A673 (cell line): ENCODE measurements at places on chromosomes 2 and 18.

DNA sequence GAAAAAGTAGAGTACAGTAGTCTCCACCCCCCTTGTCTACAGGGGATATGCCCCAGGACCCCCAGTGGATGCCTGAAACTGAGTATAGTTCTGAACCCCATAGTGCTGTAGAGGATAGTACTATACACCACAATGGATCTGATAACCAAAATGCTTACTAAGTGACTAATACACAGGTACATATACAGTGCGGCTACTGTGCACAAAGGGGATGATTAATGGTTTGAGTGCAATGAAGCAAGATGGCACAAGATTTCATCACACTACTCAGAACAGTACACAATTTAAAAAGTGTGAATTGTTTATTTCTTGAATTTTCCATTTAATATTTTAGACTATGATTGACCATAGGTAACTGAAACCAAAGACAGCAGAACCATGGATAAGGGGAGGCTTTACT lies 446.9 kb upstream of the NRP2 start:
- DNase-seq = no peak

DNA sequence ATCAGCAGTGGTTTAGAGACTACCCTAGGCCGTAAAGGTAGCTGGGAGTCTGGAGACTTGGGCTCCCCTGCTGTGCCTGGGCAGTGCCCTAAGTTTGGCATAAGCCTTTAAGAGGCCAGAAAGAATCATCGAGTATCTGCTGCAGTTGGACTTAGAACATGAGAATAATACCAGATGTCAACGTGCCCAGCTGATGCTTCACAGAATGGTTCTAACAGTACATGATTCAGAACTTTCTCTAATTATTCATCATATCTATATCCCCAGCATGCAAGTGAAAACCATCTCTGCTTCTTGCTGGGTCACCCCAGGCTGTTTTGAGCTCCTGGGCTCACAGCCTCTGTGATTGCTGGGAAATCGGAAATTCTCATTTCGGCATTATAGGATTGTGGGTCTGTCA lies 118.1 kb downstream of the NCK2 start:
- no peak for DNase-seq

GRCh38 chr2:119276864-119277263 lies 53.2 kb downstream of the STEAP3 start:
- no peak for DNase-seq

DNA sequence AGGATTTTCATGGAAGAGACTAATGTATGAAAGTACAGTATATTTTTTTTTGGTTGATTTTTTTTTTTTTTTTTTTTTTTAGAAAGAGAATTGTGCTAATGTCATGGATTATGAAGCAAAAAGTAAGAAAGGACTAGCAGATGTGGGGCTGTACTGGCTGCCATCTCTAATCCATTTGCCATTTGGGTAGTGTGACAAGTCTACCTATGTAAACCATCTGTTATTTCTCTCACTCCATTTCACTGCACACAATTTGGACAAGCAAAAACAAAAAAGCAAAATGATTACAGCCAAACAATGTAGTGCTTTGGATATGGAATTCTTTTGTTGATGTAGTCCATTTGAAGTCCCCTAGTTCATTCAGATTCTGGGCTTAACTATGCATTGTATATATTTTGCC lies 1355.4 kb downstream of the LRP1B start:
- no peak for DNase-seq

GRCh38 chr18:78595924-78596573 lies 383.6 kb upstream of the SALL3 start:
- no peak for DNase-seq

GRCh38 chr2:223760838-223761502 lies 76.4 kb downstream of the AP1S3 start:
- no peak for DNase-seq

DNA sequence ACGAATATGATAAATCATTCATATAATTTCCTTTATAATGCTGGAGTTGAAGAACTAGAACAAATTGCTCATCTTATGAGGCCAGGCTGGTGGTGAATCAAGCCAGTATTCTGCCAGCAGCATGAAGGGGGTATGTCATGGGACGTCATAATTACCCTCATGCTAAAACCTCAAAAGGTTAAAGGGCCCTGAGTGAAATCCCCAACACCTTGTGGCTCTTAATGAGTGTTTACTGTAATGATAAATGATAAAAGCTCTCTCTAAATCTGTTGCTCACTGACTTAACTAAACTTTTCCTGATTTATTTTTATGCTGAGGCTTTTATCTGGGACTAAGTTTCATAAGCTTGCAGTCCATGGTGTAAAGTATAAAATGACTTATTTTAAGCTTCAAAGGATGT lies 18.3 kb upstream of the NEDD4L start:
- DNase-seq = no peak

DNA sequence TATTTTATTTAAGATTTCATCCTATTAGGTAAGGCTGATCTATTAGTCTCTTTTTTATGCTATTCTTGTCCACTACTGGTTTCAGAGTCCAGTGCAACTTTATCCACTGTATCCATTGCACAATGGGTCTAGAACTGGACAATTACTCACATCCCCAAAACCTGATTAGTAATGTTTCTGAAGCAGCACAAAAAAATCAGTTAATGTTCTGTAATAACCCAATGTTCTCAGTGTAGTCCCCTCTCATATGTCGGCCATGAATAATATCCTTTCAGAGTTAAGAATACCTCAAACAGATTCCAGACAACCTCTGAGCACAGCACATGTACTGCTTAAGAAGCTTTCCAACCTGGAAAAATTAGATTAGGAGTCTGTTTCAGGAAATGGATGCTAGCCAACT lies 29.7 kb downstream of the MGAT4A start:
- no peak for DNase-seq

- DNase-seq = no peak
Measured at GRCh38 chr2:238203973-238204683, 633 bp upstream of the ILKAP start.

- DNase-seq = peak; percentile 25
Measured at GRCh38 chr2:20617892-20618467, 32.9 kb downstream of the HS1BP3 start.

DNA sequence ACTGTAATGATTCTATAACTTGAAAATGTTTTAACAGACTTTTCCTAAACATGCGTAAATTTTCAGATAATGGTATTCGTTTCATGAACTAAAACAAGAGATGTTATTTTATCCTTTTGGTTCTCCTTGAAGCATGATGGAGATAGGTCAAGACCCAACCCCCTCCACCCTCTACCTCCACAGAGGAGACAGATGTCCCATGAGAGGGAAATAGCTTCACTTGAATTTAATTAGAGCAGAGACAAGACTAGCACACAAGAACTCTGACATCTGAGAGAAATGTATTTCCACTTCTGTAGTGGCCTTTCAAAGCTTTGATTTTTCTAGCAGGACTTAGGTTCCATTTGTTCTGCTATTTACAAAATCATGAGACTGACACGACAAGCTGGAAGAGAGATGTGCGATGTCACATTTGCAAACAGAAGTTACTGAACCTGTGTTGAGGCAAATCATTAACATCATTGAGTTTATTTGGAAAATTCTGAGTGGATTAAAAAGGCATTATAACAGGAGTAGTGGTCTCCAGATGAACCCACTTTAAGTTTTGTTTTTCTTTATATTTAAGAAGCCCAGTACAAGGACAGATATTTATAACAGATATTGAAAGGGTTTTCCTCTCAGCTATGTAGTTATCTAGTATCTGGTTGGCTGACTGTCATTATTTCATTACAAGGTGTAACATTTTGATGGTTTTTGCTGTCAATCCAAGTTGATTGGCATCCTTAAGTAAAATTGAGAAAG lies 276.2 kb downstream of the ASXL3 start:
- no peak for DNase-seq

- no peak for DNase-seq
Measured at GRCh38 chr18:75875559-75875958, 448.1 kb upstream of the SMIM21 start.

DNA sequence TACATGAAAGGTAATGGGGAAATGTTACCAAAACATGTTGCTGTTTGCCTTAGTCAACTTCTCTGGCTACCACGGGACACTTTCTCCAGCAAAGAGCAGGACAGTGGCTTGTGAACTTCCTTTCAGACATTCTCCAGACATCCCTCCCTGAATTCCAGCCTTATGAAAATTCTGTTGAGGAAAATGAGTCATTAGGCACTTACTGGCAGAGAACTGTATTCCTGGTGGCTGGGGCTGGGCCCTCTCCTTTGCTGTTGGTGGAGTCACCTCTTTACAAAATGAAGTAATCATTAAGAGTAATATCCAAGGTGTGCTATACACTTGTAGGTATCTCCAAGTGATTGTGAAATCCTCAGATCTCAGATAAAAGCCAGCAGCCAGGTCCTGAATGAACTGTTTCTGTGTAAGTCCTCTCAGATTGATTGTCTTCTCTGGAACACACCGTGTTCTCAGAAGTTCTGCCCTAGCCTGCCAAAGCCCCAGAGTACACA lies 1.3 kb upstream of the FAP start:
- no peak for DNase-seq

DNA sequence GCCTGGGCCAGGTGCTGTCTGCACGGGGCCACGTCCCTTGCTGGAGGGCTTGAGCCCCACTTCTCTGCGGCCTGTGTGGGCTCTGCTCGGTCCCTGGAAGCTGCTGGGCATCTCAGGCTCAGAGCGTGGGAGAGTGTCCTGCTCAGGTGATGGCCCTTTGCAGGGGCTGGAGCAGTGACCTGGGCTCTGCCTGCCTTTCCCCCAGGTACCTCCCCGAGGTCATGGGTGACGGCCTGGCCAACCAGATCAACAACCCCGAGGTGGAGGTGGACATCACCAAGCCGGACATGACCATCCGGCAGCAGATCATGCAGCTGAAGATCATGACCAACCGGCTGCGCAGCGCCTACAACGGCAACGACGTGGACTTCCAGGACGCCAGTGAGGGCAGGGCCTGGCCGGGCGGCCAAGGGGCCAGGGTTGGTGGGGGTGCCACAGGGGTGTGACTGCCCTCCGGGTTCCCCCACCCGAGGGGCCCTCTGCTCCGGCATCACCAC lies 29.9 kb downstream of the GPC1 start:
- DNase-seq = no peak

GRCh38 chr2:501130-501529 lies 176.1 kb downstream of the TMEM18 start:
- DNase-seq = peak; percentile 4

- DNase-seq = no peak
Measured at GRCh38 chr2:6474161-6475140, 391.3 kb downstream of the CMPK2 start.

DNA sequence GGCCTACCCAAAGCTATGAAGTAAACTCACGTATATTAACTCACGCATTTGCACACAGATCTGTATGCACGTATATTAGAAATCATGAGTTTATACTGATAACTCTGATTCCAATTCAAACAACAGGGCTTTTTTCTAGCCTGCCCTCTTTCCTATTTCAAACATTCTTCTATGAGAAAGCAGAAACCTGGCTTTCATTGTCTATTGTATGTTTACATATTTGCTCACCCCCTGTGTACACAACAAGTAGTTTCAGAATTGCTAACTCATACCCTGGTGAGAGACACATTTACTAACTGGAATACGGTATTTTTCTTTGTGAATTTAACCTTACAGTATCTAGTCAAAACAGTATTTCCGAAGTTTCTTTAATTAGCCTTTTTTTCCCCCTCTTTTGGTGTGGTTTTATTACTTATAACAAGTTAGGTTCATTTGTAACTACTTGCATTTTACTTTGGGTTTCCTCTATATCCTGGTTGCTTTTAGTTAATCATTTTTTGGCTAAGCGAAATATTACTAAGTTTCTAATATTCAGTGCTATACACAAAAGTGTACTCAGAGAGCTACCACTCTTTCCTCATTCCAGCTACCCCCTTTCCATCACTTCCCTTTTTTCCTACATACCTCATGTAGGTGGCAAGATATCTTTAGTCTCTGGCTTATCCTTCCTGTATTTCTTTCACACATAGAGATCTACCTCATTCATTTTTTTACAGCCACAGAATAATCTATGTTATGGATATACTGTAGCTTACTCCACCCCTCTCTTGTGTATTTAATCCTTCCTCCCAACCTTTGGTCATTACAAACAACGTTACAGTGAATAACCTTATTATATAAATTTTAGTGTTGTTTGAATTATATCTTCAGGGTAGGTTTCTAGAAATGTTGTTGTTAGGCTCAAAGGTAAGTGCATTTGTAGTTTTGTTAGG lies 112.7 kb upstream of the BCL2L11 start:
- no peak for DNase-seq

DNA sequence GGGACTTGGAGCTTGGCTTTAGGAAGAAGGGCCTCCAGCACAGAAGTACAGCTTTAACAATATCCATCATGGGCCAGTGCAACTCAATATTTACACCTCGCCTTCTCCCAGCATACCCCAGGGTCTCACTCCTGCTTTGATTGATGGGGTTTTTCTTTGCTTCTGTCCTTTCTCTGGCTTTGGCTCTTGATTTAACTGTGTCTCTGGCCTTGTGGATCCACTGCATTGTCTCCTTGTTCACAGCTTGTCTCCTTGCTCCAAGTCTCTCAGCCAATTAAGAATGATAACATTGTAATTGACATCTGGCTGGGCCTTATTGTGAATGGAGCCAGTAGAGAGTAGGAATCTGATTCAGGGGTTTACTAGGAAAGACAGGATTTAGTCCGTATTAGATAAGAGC lies 1019.5 kb downstream of the TMEM182 start:
- DNase-seq = no peak

GRCh38 chr2:49032126-49032525 lies 122.2 kb downstream of the FSHR start:
- DNase-seq = no peak

GRCh38 chr2:169714699-169715098 lies 18.9 kb upstream of the KLHL23 start:
- DNase-seq = no peak

- peak; percentile 81 for DNase-seq
Measured at GRCh38 chr2:101770726-101771125, 73.2 kb downstream of the MAP4K4 start.

GRCh38 chr2:85954590-85955458 lies 66.0 kb upstream of the ST3GAL5 start:
- DNase-seq = no peak

GRCh38 chr2:27376866-27377617 lies 3.5 kb downstream of the ZNF513 start:
- no peak for DNase-seq

- DNase-seq = no peak
Measured at GRCh38 chr2:186100636-186101035, 362.0 kb downstream of the FSIP2 start.

- no peak for DNase-seq
Measured at GRCh38 chr2:71846669-71847291, 300.9 kb downstream of the CYP26B1 start.

DNA sequence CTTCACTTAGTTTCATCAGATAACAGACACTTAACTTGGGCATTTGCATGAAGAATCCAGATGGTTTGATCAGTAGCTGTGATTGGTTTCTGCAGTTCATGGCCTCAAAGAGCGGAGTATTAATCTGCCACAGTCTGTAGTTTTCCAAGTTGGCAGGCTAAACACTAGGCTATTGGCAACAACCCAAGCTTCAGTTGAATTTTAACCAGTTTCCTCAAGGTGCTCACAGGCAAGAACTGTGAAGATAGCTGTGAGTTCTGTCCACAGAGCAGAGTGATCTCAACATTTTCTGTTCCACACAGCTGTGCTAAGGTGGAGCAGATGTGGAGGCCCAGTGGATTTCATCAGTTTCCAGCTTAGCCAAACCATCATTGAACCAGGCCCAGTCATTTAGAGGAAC lies 469.5 kb upstream of the LINC00305 start:
- no peak for DNase-seq

GRCh38 chr2:139992078-139992477 lies 1211.9 kb upstream of the NXPH2 start:
- no peak for DNase-seq
